ENCODE measurements at places on chromosomes 13 and 19.

GRCh38 chr13:95552539-95553441, at the start of gene CLDN10:
CLDN10 (plus strand) TSS chr13:95552720; CDS start chr13:95552754, 34 bp downstream.
- DNase-seq: no peak

DNA sequence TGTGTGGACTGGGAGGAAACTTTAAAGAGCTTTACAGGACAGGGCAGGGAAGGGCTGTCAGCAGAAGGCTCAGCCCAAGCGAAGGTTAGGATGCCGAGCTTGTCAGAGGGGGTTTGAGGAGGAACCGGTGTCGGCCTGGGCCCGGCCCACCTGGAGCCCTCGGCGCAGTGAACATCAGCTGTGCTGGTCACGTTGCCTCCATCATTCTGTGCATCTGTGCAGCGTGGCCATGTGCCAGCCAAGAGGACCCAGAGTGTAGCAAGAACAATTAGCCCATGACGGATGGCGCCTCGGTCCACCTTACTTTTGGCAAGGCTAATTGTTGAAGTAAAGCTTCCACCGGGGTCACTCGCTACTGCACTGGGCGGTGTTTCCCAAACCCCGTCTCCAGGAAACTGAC, 161.4 kb downstream of the PTPRS start:
- no peak for DNase-seq

GRCh38 chr13:79915114-79915811, 425.7 kb downstream of the SPRY2 start:
- DNase-seq: no peak

DNA sequence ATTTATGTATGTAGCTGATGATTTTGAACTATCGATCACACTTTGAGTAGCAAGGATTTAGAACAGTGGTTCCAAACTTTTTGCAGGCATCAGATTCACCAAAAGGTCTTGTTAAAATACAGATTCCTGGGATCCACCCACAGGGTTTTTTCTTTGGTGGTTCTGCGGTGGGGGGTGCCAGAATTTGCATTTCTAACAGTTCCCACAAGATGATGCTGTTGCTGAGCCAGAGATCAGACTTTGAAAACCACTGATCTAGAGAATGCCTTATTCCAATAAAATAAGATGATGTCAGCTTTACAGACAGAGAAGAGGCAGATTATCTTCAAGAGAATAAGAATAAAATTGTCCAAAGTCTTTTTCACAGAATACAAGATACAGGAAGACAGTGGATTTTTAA, 80.9 kb upstream of the SHISA2 start:
- DNase-seq: no peak

GRCh38 chr19:54918499-54918898, 12.6 kb downstream of the NCR1 start:
- no peak for DNase-seq
